ENCODE measurements at places on chromosomes 6 and 20.
A peak's percentile ranks its signal among the peaks of the same experiment; 100 is the strongest.

DNA sequence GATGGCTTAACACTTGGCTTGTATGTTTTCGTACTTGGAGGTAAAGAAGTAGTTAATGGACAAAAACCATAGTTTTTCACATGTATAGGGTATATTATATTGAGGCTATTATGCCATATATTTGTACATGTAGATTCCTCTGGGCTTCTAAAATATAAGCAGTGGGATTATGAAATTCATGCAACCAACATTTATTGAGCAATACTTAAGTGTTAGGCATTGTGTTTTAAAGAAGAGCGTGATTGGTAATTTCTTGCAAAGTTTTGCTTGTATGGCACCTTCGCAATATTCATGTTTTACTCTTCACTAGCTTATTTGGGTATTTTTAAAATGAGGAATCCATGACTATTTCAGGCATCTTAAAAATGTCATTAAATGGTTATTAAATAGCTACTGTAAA is 2.5 kb downstream of the TULP4 start:
- DNase-seq: no peak

DNA sequence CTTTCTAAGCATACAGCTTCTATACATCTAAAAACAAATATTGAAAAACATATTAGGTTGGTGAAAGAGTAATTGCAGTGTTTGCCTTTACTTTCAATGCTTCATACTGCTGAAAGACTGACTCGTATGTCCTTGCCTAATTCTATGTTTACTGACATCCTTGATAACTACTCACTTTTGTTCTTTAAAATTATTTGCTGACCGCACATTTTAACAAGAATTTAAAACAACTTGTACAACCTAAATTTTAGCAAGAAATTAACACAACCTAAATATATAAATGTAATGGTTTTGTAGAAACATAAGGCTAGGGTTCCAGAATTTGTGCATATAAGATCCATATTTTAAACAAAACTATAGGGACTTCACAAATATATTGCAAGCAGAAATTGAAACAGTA is 640.2 kb upstream of the MMS22L start:
- DNase-seq: no peak

DNA sequence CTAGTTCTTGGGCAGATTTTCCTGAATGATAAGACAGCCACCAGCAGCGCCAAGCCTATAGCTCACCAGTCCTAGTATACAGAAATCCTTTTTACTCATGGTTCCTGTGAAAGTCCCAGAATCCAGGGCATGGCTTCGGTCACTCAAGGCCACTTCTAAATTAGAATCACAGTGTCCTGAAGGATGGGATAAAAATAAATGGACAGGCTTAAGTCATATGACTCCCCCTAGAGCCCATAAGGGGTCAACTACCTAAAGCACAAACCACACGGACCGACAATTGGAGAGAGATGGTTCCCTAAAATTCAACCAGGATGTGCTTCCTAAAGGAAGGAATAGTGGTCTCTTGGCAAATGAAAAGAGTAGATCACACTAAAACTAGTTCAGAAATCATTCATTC is 404.1 kb upstream of the PLCB4 start:
- DNase-seq: no peak

GRCh38 chr20:41482647-41483552 is 116.3 kb upstream of the EMILIN3 start:
- DNase-seq: no peak

DNA sequence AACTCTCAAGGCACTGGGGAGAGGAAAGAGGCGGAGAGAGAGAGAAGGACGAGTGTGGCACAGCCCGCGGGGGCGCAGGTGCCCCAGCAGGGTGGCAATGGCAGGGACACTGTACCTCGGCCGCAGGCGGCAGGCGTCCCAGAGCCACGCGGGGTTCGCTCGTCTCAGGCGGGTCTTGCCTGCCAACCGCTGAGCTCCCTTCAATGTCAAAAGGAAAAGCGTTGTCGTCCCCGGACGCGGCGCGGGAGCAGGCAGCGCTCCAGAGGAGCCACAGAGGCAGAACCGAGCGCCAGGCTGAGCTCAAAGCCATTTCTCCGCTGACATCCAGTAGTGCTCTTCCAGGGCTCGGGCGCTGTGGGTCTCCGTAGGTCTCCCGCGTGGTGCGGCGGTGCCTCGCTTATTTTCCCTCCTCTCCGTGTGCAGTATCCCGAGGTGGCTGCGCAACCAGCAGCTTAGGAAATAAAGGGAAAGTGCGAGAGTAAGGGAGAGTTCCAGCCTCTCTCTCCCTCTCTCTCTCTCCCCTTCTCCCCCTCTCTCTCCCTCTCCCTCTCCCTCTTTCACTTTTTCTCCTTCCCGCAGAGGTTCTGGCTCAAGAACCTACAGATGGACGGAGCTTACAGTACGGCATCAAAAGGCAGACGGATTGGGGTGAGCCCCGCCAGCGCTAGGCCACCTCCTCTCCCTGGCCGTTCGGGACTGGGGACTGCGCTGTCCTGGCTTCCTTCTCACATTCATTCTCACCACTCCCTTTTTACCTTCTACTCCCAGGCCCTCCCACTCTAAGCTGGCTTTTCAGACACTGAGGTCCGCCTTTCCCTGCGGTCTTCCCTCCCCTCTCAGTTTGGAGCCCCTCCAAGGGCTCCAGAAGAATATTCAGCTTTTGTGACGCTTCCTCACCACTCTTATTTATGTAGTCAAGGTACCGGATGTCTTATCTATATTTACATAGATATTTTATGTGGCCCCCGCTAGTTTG is at the start of gene LAMA4:
TSS of gene LAMA4 (minus strand) at position 727 of the 976 bp plus-strand sequence. CDS start at position 310, 417 bp downstream.
- DNase-seq: peak; percentile 13

- DNase-seq: no peak
Measured at GRCh38 chr20:50230871-50231560, 40.4 kb downstream of the CEBPB start.

DNA sequence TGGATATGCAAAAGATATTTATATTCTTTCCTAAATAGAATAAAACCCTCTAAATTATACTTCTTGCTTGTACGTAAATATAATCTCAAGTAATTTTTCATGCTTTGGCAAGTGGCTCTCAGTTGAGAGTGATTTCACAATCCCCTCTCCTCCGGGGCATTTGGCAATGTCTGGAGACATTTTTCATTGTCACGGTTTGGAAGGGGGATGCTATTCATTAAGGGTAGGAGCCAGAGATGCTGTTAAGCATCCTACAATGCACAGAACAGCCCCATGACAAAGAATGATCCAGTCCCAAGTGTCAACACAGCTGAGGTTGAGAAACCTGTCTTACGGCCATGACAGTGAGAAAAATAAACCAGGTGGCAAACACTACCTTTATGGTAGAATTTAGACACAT is 75.7 kb downstream of the AGPAT4 start:
- DNase-seq: no peak

DNA sequence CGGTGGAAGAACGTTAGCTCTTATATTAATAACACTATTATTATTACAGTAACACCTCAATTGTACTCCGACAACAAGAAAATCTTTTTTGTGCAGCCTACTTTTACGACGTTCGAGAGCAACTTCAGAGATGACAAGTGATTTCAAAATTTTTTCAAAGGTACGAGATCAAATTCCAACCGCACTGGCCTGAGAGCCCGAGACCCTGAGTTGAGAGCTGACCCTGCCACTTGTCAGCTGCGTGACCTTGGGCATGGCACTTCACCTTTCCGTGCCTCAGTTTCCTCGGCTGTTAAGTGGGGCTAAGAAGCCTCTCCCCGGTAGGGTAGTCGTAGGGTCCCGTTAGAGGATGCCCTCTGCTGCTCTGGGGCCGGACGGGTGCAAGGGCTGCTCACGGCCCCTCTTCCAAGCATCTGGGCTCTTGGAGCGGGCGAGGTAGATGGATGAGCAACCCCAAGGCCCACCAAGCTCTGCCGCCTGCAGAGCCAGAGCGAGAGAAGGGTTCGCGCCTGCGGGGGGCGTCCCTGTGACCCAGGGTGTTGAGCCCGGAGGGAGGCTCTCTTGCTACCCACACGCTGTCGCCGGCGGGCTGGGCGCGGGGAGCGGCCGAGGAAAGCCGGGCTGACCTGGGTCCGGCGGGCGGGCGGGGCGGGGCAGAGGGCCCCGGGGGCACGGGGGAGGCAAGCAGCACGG is 510 bp downstream of the NDRG3 start:
- DNase-seq: no peak

DNA sequence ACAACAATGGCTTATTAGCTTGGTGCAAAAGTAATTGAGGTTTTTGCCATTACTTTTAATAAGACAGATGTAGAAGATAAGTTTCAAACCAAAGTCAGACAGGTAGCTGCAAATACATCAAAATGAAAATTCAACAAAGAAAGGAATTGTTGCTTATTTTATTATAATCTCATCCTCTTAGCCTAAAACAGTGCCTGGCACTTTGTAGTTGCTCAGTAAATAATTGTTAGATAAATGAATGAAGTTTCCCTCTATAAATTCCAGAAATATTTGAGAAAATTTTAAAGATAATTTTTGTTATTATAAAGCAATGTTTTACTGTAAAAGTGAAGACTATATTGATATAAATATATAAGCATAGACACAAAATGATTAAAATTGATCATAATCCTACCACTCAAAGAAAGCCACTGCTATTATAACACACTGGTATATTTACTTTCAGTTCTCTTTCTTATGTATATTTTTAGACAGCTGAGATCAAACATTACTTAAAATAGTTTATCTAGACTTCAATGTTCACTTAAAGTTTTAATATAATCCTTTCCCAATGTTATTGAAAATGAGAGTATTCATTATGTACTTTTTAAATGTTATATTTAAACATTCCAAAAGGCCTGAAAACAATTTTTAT is 42.5 kb downstream of the SESN1 start:
- DNase-seq: no peak

DNA sequence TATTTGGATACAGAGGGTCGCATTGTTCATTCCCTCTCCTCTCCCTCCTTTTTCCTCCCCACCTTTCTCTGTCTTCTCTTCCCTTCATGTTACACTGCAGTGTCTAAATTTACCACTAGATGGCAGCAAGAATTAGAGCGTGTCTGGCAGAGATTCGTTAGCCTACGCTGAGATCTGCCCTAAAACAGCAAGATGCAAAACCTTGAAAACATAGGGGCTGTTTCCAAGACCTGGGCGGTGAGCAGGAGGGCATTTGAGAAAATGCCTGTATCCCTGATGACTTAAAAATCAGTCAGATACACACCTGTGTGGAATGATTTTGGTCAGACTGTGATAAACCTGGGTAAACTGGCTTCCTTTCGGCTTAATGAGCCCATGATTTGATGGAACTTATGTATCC is 101.5 kb upstream of the ISM1 start:
- peak; percentile 59 for DNase-seq

DNA sequence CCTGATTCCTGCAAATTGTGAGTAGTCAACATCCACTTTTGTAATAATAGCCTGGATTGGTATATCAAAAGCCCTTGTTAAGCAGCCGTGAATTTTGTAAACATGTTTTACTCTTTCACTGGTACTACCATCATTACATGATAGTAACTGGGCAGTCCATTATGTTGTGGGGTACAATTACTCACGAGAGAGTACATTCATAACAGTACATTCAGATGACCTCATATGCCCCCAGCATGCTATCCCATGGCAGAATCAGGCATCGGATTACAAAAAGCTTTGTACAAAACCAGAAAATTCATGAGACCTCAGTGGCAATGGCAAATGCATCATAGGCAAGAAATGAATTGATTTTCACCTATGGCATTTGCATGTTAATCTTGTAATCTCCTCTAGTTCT is 166.2 kb downstream of the EPM2A start:
- peak; percentile 18 for DNase-seq

- no peak for DNase-seq
Measured at GRCh38 chr20:19789446-19789845, 31.4 kb downstream of the RIN2 start.

DNA sequence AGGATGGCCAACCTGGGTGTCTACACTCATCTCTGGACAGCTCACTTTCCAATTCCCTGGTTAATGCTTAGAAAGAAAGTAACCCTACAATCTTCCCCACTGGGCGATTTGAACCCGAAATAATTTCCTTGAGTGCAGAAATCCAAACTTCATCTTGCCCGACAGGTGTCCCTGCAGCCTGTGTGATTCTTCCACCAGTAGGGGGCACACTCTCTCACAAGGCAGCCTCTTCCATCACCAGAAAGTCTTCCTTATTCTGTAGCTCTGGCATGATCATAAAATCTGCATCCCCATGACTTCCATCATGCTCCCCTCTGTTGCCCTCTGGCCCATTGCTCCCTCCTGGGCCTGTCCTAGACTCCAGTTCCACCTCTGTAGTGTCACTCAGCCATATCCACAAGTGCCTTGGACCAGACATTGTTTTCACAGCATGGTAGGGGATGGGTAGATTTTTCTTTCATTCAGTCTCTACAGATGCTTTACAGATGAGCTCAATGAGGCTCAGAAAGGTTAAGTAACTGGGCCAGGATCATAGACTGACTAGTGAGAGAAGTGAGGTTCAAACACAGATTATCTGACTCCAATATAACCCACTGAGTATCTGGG is 170.4 kb upstream of the SPTLC3 start:
- DNase-seq: no peak

- DNase-seq: no peak
Measured at GRCh38 chr20:56778765-56779195, 149.7 kb downstream of the TFAP2C start.

DNA sequence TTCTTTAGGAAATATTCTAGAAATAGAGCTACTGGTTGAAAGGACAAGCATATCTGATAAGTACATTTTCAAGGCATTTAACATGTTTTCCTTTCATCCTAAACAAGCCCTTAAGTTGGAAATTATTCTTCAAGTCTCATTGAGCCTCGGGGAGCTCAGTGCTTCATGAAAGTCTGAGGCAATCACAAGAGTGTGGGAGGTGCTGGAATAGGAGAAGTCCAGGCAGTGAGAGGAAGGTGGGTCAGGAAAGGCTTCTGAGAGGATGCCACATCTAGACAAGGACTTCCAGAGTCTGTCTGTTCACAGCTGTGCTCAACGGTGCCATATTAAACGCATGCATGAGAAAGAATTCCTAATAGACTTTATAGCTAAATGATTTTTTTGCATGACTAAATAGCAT is 69.8 kb downstream of the CD83 start:
- DNase-seq: no peak

- DNase-seq: no peak
Measured at GRCh38 chr6:41464481-41464880, 81.7 kb upstream of the FOXP4 start.

DNA sequence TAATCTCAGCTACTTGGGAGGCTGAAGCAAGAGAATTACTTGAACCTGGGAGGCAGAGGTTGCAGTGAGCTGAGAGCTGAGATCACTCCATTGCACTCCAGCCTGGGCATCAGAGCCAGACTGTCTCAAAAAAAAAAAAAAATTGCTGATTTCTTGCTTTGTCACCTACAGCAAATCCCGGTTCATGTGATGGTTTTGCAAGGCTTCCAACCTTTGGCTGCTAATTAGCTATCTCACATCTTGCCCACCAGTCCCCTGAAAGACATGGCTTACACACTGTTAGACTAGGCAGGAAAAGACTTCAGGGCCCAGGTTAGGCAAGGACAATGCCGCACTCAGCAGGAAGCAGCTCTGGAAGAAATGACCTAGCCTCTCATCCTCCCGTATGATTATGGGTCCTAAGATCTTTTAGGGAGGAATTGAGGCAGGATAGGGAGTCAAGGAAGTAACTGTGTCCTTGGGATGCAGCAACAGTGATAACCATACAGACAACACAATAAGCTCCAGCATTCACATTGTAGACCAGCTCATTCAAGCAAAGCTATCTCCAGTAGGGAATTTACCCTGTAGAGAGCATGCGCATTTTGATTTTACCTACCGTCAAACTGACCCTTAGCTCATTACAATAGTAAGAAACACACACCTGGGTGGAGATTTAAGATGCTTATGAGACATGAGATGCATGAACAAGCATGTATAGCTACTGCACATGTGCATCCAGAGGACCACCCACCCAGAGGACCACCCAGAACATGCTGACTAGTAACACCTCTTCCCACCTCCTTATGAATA is 40.5 kb upstream of the POU5F1 start:
- no peak for DNase-seq

GRCh38 chr6:8017705-8018104 is 46.5 kb downstream of the BLOC1S5 start:
- DNase-seq: no peak
